ENCODE measurements at places on chromosomes 12 and 14. TPM values are rescaled to one million over a fixed set of nuclear protein-coding genes. Genes with fewer than 3 reads are reported as not detected.

LRTM2 gene
- total RNA-seq: not detected

GRCh38 chr12:19082365-19082911 lies 47.1 kb upstream of the PLEKHA5 start:
- DNase-seq: no peak

GRCh38 chr12:53510181-53510812 lies 3.0 kb upstream of the NPFF start:
- DNase-seq: no peak

GRCh38 chr14:60102389-60102788 lies 10.7 kb downstream of the PCNX4 start:
- no peak for DNase-seq

GRCh38 chr14:77663293-77663692 lies 44.5 kb downstream of the ALKBH1 start:
- no peak for DNase-seq

DNA sequence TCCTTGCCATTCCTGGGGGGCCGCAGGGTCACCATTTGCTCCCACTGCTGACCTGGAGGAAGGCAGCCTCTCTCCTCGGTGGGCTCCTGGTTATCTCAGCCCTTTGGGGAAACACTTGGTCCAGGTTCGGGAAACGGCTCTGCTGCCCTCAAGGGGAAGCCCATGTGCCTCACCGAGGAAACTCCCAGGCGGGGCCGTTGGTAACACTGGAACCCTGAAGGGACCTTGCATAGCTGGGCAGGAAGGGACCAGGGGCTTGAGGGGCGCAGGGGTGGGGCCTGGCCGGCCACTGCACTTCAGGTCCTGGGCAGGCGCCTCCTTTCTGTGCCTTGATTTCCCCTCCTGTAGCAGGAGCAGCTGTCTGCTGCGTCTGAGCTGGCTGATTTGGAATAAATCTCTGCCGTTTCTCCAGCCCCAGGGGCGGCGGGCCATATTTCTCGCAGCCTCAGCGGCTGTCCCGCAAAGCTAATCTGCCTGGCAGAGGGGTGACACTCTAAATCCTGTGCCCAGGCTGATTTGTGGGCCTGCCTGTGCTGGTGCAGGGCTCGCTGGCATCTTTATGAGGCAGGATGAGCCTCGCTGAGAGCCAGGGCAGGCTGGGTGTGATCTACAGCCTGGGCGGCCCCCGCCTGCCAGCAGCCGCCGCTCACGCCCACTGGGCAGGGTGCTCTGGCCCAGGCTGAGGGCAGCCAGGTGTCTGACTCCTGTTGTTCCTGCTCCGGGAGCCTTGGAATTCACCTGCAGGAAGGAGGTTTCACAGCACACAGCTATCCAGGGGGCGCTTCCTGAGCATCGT lies 49.7 kb downstream of the KIF26A start:
- no peak for DNase-seq

- DNase-seq: no peak
Observed at GRCh38 chr12:26700430-26700829, 132.6 kb downstream of the ITPR2 start.

DNA sequence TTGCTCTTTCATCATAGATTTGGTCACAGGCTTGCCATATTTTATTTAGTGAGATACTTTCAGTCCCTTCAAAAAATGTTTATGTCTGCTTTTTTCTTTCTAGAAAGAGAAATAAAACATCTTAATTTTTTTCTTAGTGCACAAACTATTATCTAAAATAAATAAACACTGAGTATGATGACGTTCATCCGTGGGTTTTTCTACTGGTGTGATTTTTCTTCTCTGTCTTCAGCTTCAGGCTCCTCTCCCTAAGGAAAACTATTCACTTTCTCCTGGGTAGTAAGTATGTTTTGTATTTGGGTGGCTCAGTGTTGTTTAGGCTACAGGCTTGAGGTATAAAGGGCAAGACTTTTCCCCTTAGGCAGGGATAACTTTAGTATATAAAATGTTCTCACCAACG lies 154.7 kb downstream of the DACT1 start:
- no peak for DNase-seq

- no peak for DNase-seq
Observed at GRCh38 chr12:41944216-41944615, 200.5 kb downstream of the GXYLT1 start.

NPFF gene
- total RNA-seq: not detected

DNA sequence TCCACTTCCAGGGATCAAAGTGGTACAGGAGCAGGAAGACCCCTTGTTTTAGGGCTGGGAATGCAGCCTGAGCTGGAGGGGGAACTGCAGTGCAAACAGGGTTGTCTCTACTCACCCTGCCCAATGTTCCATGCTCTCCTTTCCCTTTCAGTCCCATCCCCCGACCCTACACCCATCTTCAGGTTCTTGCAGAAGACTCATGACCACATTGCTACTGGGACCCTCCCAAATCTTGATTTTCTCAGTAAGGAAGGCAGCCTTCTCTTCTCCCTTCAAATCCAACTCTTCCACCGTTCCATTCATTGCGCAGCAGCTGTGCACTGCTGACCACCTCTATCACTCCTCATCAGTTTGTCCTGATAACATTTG lies 1.9 kb downstream of the SERPINA11 start:
- no peak for DNase-seq

- DNase-seq: no peak
Observed at GRCh38 chr14:65107200-65107599, 4.9 kb upstream of the MAX start.

SOAT2 gene
- not detected for total RNA-seq

DNA sequence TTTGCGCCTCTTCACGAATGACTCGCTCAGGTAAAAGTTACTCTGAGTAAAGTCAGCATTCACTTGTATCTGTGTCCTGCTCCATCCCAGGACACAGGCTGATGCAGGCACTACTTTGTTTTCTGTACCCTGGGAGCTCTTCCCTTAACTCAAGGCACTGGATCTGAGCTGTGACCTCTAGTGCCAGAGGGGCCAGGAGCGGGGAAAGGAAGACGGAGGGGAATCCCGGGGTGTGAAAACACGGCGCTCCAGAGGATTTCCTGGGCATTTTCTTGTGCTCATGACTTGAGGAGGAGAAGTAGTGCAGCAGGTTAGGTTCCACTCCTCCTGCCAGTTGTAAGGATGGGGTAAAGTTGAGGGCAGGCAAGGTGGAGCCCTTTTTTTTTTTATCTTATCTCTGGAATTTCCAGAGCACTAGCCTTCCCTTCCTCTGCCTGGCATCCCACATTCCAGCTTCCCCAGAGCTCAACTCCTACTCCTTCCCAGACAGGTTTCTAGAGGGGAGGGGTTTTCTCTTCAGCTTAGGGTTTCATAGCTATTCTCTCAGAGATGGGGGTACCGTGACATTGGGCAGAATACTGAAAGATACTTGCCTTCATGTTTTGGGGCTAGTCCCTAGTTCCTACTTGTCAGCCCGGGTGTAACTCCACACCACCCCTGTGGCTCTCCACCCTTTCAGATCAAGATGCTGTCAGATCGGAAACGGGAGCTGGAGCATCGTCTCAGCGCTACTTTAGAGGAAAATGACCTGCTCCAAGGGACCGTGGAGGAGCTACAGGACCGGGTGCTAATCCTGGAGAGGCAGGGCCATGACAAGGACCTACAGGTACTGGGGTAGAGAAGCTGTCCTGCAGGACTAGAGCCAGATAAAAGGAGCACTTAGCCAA lies 52.3 kb downstream of the RAB35 start:
- no peak for DNase-seq

SLC5A8 gene
- total RNA-seq: not detected

- DNase-seq: peak; percentile 83
Observed at GRCh38 chr12:94650143-94651056, at the start of gene TMCC3. TMCC3 (minus strand) TSS chr12:94650557; CDS start chr12:94650430, 127 bp downstream.

GRCh38 chr12:26948309-26948708 lies 10.0 kb downstream of the FGFR1OP2 start:
- DNase-seq: no peak

DNA sequence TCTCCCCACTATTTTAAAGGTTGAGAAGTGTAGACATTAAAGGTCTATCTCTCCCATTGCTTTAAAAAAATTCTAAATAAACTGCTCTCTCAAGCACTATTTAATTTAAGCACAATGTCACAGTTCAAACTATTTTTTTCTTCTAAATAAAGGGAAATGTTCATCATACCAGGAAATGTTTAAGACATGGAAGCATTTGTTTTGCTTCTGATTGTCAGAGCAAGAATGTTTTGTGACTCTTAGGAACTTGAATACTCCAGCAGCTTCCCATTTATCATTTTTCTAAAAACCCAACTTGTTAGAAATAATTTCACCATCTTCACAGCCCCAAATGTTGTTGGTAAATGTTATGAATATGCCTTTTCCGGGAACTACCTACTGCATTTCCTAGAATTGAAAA lies 121.8 kb upstream of the NTF3 start:
- no peak for DNase-seq

GRCh38 chr12:116171549-116171948 lies 105.9 kb downstream of the MED13L start:
- DNase-seq: no peak

GRCh38 chr14:101233808-101234207 lies 327.5 kb upstream of the DIO3 start:
- no peak for DNase-seq

RNASE1 gene
- total RNA-seq: 373 TPM

NFYB gene
- 39.8 TPM for total RNA-seq

DNA sequence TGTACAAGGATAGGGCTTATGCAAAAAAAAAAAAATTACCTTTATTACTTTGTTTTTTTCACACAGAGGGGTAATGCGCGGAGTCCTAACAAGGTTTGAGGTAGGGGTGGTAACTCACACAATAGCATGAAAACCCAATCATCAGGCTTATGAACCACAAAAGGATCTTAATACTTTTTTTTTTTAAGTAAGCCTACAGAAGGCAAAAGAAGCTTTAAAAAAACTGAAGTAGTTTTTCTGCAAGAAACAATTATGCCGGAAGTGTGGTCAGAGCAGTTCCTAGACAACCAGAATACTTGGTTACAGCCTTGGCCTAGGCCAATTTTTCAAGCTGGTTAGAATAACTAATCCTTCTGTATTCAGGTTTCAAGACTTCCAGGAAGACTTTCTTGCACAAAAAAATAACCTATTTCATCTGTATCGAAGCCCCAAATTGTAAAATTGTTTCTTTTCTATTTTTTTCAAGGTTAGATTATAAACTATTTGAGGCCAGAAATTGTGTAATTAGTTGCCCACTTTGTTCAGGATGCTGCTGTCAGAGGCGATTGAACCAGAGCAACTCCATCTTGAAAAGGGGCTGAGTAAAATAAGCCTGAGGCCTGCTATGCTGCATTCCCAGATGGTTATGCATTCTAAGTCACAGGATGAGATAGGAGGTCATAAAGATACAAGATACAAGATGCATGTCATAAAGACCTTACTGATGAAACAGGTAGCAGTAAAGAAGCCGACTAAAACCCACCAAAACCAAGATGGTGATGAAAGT lies 1.8 kb upstream of the GNS start:
- DNase-seq: no peak

GRCh38 chr14:76678244-76678800 lies 82.9 kb upstream of the VASH1 start:
- DNase-seq: no peak

ANO2 gene
- total RNA-seq: 19.5 TPM

STXBP6 gene
- 41.4 TPM for total RNA-seq

DNA sequence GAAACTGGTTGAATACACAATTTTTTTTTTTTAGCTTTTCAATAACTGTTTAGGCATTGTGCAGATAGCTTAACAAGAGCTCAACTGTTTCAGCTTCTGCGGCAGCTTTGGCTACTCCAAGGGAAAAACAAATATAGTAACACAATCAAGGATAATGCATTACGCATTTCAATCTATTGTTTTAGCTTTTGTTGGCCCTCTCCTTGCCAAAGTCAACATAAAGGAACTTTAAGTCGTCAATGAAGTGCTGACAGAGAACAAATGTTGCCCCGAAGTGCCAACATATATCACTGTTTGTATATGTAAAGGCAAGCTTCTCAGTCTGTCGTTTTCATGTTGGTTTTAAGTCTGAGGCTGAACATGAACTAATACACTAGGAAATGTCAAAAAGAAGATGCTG lies 1087.4 kb upstream of the FLRT2 start:
- DNase-seq: no peak

PTHLH gene
- not detected for total RNA-seq

- no peak for DNase-seq
Observed at GRCh38 chr14:71415404-71415690, 508.1 kb downstream of the PCNX1 start.

DNA sequence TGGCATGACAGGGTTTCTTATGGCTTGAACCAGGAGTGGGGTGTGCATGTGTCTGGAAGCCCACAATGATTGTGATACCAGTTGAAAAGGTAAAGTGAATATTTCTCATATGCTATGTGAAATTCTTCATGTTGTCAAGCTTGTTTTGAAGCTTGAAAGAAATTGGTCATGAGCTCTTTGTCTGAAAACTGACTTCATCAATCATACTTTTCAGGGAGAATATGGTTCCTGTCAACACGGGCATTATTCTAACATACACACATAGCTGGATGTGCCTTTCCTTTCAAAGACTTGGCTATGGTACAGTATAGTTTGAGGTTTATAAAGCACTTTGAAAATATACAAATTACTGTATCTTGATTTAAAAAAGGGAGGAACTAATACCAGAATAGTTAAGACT lies 158.8 kb downstream of the KCNH5 start:
- DNase-seq: no peak

GRCh38 chr12:14952299-14952921 lies 9.0 kb downstream of the ARHGDIB start:
- no peak for DNase-seq

GRCh38 chr14:68140076-68140741 lies 320.6 kb downstream of the RAD51B start:
- no peak for DNase-seq

- no peak for DNase-seq
Observed at GRCh38 chr14:36254020-36254624, 66.3 kb downstream of the MBIP start.

DNA sequence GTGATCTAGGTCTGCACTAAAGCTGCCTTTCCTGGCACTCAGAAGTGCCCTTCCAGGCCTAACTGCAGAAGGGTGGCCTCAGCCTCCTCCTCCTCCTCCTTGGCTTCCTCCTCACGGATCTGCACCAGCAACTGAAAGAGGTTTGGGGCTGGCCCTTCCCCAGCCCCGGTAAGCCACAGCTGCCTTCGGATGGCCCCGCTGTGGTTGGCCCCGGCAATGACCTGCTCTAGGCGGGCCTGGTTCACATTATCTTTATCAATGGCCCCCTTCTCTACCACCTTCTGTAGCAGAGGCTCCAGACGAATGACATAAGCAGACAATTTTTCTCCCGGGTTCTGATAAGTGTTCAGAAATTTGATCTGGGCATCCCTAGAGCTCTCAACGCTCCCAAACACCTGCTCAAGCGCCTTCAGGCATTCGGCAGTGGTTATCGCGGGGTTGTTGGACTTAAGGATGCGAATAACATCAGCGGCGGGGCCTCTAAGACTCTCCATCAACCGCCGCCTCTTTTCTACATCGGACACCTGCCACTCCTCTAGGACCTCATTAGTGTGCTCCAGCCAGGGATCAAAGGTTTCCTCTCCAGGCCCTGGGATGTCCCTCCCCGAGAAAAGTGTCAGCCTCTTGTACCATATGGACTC lies 1.5 kb downstream of the PNMA1 start:
- no peak for DNase-seq

GRCh38 chr12:31524791-31525495 lies 66.0 kb downstream of the DENND5B start:
- DNase-seq: no peak

Data from Right ventricle myocardium inferior (tissue), 1 donor.